ENCODE measurements at places on chromosomes 12 and 14.

GRCh38 chr12:22250762-22251161 lies 83.7 kb downstream of the ST8SIA1 start:
- no peak for DNase-seq

DNA sequence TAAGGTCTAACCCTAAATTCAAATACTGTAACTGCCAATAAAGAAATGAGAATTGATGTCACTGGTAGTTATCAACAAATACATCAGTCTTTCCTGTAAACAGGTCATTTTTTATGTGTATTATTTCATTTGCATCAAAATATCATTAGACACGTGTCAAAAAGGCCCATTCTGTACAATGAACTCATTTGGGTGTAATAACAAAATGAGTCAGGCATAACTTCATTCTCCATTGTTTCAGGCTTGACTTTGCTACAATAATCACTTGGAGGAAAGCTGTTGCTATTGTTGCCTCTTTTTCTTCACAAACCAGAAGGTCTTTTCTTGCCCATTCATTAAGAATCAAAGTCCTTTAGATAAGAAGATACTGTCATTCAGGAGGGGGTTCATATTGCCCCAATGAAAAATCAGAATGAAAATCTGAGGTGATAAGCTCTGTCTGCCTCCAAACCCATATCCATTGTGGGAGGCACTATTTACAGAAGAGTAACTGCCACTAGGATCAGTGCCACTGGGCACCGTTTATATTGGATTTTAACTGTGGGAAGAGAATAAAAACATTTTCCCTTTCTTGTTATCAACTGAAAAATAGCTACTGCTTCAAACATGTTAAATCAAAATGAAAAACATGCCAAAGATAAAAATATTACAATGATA lies 10.1 kb downstream of the ENTPD5 start:
- no peak for DNase-seq

GRCh38 chr12:65308006-65308405 lies 29.5 kb downstream of the MSRB3 start:
- no peak for DNase-seq

DNA sequence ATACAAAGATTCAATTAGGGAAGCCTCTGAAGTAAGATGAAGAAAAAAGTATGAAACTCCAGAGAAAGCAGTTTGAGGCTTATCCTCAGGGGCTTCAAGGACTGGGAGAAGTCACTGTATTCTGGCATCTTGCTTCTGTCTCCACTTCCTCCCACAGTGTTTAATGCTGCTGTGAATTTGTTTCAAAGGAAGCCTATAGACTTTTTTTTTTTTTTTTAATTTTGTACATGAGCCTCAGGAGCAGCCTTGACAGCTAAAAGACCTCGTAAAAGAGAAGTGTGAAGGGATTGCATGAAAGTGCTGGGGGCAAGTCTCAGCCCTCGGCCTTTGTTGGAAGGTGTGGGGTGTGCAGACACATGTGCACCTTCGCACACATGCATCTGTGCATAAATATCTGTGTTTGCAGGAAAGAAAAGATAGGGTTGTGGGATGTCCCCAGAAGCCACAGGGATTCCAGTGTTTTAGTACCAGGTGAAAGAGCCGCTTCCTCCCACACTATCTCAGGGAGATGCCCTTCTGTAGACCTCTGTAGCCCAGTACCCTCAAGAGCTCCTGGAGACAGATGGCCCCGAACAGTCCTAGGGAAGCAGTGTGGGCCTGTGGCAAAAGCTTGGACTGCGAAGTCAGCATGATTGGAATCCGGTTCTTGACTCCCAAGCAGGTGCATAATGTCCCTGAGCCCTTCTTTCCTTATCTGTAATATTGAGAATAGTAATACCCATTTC lies 193.5 kb upstream of the BCL2L14 start:
- no peak for DNase-seq

DNA sequence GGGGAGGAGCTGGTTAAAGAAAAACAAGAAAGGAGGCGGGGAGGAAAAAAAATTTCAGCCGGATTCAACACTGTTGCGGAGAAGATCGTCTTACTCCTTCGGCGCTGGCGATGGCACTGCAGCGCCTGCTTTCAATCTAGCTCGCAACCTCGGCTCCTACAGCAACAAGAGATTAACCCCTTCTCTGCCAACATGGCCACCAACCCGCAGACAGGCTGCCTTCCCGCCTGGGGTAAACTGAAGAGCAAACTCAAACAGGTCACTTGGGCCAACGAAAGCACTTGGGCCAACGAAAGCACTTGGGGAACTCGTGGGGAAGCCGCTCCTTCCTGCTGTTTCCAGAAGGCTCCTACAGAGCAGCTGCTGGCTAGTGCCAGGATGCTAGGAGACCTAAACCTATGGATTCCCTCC lies 73.7 kb downstream of the CIT start:
- no peak for DNase-seq

GRCh38 chr14:89673512-89674225 lies 256.6 kb upstream of the FOXN3 start:
- DNase-seq = no peak

All from NCI-H748 treated with DMSO at 0.1 percent for 48 hours (cell line).